ENCODE measurements at places on chromosomes 2 and 18.

DNA sequence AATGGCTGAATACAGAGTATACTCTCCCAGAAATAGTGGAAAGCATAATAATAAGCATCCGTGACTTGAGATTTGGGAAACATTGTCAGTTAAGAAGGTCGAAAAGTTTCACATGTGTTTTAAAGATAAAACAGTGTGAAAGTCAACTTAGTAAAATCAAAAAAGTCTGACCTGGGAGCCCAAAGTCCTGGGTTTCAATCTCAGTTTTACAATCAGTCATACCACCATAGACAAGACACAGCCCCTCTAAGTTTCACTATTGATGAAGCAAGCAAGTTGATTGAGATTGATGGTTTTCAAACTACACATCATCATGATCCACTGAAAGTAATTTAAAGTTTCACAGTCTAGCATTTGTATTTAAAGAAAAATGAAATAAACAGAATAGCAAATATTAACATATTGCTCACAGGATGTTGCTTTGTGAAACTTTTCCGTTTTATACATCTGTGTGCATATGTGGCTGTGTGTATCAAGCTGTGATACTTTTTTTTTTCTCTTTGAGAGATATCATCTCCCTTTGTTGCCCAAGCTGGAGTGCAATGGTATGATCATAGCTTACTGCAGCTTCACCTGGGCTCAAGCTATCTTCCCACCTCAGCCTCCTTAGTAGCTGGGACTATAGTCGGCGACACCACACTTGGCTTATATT lies 71.1 kb downstream of the PIK3C3 start:
- no peak for DNase-seq

GRCh38 chr2:115568643-115569042 lies 1126.2 kb downstream of the DPP10 start:
- DNase-seq: no peak

DNA sequence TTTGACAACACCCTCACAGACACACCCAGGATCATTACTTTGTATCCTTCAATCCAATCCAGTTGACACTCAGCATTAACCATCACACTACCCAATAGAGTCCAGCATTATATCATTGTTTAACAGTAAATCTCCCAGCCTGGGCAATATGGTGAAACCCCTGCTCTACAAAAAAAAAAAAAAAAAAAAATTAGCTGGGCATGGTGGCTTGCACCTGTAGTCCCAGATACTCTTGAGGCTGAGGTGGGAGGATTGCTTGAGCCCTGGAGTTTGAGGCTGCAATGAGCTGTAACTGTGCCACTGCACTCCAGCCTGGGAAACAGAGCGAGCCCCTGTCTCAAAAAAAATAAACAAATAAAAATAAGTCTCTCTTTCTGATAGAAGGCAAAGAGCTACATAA lies 304.0 kb downstream of the STK39 start:
- DNase-seq: no peak

- DNase-seq: no peak
Observed at GRCh38 chr18:13178976-13179375, 39.6 kb upstream of the LDLRAD4 start.

DNA sequence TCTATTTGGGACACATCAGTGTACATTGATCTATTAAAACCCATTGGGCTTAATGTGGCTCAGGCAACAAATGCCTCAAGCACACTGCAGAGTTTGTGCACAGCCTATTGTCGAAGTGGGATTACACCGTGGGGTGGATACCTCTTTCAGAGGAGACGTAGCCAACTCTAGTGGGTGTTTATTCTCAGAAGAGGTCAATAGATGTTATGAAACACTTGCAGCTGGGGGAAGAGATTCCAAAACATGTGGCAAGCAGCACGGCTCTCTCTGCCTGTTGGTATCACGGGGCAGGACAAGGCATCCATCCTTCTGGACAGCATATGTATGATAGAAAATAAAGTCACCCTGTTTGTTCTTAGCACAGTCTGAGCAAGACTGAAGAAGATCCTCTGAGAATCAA lies 121.4 kb upstream of the COPS8 start:
- no peak for DNase-seq

DNA sequence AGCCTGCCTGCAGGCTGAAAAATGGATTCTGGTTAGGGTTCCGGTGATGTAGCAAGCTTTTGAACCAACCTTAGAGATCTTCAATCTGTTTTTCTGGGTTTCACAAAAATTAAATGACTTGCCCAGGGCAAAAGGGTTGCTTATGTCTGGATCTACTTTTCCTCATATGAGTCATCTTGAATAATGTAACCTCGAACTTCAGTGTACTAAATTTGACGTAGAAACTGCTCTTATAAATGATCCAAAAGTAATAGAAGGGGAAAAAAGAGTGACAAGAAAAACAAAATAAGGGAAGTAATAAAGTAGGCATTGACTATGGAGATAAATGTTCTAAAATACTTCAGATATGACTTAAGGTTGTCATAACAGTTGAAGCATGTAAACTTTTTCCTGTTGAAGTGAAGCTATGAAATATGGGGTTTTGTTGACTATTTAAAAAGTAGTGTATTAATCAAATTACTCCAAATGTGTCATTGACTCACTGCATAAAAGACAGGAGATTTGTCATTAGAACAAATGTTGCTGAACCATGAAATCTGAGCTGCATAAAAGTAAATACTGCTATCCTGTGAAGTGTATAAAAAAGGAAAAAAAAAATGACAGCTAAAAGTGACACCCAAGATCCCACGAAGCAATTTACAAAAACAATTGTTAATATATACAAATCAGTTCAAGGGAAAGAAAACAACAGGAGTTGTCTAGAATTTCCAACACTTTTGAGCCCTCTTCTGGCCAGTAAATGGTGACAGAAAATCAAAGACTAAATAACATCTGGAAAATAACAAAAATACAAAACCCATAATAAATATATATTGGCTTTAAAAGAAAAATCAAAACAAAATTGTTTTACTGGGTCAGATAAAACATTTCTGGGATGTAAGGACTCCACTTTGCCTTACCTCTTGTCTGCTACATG lies 103.6 kb upstream of the SERPINE2 start:
- DNase-seq: no peak

Measured in T-helper 1 cell (primary cell).